ENCODE measurements at places on chromosomes 16 and 17.

- no peak for DNase-seq
Measured at GRCh38 chr16:50244140-50244503, 22.2 kb upstream of the ADCY7 start.

DNA sequence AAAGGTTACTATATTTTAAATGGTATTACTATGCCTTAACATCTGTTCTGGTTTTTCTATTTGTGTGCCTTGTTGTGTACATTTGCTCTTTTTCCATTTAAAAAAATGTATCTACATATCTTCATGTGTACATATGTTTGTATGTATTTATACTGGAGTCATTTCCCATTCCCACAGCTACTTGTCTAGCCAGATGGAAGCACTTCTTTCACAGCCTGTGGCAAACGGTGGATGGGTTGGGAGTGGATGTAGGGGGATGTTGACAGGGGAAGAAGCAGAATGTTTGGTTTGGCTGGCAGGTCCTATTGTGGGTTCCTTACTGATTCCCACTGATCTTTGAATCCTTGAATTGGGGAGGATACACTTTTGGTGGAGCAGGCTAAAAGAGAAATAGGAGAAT, 93.6 kb upstream of the CNTNAP4 start:
- DNase-seq, result no peak

- DNase-seq, result no peak
Measured at GRCh38 chr17:45022288-45022648, 29.2 kb downstream of the DCAKD start.

GRCh38 chr17:5282642-5283217, 646 bp downstream of the RABEP1 start:
- no peak for DNase-seq

GRCh38 chr17:15130426-15130825, 134.7 kb downstream of the PMP22 start:
- no peak for DNase-seq

DNA sequence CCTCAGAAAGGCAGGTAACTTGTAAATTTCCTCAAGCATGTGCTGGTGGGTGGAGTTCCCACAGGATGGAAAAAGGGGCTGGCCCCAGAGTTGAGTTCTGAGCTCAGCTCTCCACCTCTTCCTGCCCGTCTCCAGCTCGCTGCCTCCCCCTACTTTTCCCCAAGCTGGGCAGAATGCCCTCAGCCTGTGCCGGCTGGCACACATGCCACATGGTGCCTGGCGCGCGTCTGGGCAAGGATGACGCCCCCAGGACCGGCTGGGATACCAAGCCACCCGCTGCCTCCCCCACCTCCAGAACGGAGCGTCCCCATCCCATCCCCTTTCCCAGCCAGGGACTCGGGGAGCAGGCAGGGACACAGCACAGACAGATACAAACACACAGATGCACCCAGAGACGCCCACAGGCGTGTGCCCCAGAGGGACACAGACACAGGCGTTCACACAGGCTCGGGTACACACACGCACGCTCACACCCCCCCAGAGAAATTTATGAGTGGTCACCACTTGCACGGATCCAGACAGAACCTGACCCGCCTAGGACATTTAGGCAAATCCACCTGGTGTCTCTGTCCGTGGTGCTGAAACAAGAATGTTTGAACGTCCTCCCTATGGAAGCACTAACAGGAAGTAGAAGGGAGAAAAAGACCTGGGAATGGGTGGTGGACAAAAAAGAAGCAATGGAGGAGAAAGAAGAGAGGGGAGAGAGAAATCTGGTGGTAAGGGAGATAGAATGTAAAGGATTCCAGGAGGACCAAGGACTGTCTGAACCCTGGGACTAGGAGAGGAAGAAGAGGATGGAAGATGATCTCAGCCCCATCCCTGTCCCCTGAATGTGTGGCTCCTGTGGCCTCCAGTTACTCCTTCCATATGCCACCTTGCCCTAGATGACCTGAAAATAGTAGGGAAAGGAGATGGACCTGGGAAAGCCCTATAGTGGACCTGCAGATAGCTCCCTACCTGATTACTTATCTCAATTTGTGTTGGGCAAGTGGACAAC, 15.5 kb downstream of the NEUROD2 start:
- peak; percentile 58 for DNase-seq

DNA sequence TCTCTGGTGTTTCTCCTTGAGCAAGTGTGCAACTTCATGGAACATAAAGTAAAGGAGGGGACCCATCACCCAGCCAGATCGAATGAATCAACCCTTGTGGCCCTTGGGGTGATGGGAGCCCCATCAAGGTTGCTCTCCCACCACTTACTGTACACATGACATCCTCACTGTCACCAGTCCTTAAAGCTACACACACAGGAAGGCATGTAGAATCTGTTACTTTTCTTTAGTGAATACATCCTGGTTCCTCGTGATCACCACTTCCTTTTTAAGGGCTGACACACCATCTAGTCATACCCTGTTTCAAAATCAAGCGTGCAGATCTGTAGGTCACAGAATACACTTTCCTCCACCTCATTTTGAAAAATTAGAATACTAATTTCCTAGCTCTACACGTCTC, 22.6 kb upstream of the MPHOSPH6 start:
- DNase-seq, result no peak

- no peak for DNase-seq
Measured at GRCh38 chr16:80806927-80807340, 2.5 kb upstream of the CDYL2 start.

DNA sequence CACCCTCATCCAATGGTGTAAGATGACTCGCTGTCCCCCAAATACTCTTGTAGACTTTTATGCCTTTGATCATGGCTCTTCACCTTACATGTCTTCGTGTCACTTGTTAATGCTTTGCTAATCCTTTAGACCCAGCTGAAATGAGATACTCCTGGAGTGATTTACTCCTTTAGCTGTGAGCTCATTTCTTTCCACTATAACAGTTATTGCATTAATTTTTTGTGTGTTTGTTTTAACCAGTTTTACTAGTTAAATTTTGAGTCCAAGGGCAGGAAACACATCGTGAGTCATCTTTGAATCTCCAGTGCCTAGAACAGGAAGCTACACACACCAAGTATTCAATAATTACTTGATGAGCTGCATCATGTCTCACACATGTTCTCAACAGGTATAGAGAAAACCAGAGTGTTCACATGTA, 6.5 kb upstream of the CTCF start:
- no peak for DNase-seq

DNA sequence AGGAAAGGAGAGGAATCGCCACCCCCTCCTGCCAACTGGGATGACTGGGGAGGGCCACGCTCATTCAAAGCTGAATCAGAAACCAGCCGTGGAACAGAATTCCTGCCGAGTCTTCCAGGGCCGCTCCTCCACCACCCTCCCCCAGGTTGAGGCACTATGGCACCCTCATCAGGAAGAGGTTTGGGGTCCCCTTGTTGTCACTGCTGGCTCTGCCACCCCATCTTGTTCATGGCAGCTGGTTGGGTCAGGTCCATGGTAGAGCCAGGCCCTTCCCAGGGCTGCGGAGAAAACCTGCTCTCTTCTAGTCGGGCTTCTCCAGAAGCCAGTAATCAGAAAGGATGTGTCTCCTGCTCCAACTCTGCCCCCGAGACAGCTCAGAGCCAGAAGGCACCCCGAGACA, 41.8 kb downstream of the KCNJ12 start:
- no peak for DNase-seq

DNA sequence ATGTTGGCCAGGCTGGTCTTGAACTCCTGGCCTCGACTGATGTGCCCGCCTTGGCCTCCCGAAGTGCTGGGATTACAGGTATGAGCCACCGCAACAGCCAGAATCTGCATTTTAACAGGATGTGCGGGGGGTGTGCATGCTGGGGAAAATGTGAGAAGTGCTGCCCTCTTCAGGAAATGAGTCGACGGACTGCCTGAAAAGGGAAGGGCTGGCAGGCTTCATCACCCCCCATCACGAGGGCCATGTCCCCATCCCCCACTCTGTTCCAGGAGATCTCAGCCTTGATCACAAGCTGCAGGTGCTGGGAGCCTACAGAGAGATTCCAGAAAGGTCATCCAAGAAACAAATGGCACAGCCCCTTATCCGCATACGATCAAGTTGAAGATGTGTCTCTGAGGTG, 195.3 kb upstream of the RPL38 start:
- DNase-seq, result peak; percentile 57

- no peak for DNase-seq
Measured at GRCh38 chr16:48334325-48334724, 50.9 kb downstream of the SIAH1 start.

DNA sequence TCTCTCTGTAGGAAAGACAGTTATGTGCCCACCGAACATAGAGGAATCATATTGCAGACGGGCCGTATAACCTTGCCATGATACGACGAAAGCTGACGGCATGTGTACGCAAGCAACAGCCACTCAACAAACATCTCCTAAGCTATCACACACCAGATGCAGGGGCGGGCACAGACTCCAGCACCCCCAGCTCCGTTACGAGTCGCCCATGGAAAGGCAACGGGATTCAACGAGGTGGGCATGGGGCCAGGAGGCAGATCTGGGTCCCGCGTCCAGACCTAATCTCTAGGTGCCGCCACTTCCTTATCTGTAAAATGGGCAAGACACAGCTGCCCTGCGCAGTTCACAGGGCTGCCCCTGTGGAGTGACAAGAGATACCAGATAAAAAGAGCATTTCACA, 35.6 kb downstream of the ABR start:
- no peak for DNase-seq

- no peak for DNase-seq
Measured at GRCh38 chr17:48869821-48870318, 22.7 kb upstream of the ATP5MC1 start.

GRCh38 chr16:62213763-62214162, 177.5 kb upstream of the CDH8 start:
- no peak for DNase-seq

GRCh38 chr16:35798885-35799426, 2339.5 kb downstream of the TP53TG3F start:
- DNase-seq, result peak; percentile 63

- peak; percentile 38 for DNase-seq
Measured at GRCh38 chr16:48102083-48103008, 53.4 kb downstream of the ABCC12 start.

DNA sequence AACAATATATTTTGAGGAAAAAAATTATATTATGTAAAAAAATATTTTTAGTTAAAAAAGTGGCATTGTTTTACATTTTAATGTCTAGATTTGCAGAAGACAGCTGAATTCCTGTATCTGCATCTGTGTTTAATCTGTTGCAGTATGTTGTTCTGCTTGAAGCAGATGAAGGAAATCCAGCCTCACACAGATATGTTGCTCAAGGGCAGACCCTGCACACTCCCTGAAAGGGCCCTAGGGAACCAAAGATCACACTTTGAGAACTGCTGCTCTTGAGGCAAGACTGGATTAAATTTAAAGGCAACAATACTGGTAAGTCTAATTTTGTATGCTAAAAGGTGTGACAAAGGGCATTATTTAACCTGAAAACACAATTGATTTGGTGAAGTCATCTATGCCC, 16.4 kb upstream of the SLC6A4 start:
- no peak for DNase-seq

- DNase-seq, result no peak
Measured at GRCh38 chr17:1625053-1625452, 3.6 kb downstream of the SLC43A2 start.

GRCh38 chr16:49280841-49281371, 732 bp downstream of the CBLN1 start:
- DNase-seq, result no peak

DNA sequence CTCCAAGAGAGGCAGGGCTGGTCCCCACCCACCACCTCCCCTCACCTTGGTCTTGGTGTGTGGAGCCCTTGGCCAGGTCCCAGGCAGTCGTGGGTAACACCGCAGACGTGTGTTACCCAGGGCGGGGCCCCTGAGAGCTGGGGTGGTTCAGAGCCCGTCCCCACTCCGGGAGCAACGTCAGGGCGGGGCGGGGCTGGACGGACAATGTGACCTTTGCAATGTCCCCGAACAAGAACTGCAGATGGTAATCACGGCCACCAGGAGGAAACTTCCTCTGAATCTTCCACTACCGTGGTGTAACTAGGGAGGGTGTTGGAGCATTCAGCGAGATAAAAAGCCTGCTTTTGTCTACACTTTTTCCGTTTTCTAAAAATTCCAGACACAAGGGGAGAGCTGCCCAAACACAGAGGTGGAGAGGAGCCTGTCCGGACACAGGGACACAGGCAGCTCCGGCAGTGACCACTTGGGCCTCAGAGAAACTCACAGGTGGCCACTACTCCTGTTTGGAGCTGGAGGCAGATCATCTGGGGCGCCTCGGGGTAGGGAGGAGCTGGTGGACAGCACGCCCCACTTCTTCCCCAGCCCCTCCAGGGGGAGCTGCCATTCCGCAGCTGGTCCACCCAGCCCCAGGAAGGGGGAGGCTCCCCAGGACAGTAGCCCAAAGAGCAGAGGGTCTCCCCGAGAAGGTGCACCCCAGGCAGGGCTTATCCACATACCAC, 14.2 kb upstream of the SLC38A10 start:
- no peak for DNase-seq

- DNase-seq, result no peak
Measured at GRCh38 chr17:9016941-9017552, 4.3 kb upstream of the NTN1 start.

- DNase-seq, result no peak
Measured at GRCh38 chr17:47660064-47660492, 10.4 kb downstream of the KPNB1 start.

DNA sequence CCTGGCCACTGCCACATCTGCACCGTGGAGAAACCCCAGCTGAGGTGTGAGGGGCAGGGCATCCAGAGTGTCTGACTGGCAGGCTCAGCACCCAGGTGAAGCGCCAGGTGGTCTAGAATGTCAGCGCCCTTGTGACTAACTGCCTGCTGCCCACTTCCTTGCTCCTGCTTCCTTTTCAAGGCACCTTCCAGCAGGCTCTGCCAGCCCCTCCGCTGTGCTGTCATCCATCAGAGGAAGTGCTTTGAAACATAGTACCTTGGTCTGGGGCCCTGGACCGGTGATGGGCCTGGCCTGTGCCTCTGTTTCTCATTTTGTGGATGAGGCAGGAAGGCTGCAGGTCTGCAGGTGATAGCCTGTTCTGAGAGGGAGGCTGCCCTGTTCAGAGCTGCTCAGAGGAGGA, 5.5 kb downstream of the SPNS2 start:
- no peak for DNase-seq

DNA sequence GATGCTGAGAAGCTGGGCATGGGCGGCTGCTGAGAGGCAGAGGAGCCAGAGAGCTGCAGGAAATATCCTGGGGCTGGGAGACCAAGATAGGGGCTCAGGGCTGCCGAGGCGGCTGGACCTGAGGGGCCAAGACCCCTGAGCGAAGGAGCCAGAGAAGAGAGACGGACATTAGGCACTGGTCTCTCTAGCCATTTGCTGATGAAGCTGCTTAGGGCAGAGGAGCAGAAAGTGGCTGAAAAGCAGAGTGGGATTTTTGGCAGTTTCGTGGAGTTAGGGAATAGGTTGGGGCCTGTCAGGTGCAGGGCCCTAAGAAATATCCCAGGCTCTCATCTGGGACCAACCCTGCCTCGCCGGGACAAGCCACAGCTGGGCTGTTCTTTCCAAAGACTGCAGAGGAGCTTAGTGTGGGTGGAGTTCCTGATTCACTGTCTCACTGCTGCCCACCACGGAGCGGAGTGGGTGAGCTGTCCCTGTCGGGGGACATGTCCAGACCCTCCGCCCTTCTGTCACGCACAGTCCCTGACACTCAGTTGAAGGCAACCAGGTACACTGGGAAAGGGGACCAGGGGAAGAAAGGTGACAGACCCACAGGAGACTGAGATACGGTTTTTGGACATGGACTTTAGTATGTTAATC, 11.3 kb upstream of the DNASE1 start:
- no peak for DNase-seq

Measured in NCI-H1092 treated with DMSO at 0.1 percent for 48 hours (cell line).